ENCODE measurements at places on chromosomes 11 and 22.

- no peak for DNase-seq
Measured at GRCh38 chr11:70063121-70063520, 15.0 kb upstream of the ANO1 start.

DNA sequence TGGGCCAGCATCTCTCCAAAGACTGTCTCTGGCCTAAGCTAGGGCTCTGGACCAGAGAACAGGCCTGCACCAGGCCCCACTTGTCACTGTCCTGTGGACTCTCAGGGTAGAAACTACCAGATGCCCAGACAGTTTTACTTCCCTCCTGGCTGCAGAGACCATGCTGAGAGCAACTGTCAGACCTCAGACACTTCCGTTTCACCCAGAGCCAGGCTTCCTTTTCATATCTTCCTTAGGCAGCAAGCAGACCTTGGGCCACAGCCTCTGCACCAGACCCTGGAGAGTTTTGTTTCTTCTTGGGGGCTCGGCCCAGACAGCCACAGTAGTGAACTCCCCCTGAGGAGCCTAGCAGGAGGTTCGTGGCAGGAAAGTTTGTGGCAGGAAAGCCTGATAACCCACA is 12.1 kb upstream of the FCHSD2 start:
- DNase-seq, result peak; percentile 46

DNA sequence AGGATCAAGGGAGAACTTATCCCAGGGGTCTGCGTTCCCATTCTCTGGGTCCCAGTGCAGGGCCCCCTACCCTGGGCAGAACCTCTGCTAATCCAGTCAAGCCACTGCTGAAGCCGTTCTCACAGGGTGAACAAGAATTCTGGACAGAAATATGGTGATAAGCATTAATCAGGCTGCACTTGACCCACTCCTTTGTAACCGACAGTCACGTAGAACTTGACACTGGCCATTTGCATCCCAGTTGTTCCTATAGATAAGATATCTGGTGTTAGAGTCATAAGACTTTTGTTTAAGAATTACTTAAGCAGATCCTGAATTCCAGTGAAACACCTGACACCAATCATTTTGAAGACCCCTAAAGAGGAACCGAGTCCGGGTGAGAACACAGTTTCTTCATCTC is 107.5 kb upstream of the THY1 start:
- DNase-seq, result no peak

GRCh38 chr11:95655536-95655935 is 134.0 kb downstream of the FAM76B start:
- no peak for DNase-seq

DNA sequence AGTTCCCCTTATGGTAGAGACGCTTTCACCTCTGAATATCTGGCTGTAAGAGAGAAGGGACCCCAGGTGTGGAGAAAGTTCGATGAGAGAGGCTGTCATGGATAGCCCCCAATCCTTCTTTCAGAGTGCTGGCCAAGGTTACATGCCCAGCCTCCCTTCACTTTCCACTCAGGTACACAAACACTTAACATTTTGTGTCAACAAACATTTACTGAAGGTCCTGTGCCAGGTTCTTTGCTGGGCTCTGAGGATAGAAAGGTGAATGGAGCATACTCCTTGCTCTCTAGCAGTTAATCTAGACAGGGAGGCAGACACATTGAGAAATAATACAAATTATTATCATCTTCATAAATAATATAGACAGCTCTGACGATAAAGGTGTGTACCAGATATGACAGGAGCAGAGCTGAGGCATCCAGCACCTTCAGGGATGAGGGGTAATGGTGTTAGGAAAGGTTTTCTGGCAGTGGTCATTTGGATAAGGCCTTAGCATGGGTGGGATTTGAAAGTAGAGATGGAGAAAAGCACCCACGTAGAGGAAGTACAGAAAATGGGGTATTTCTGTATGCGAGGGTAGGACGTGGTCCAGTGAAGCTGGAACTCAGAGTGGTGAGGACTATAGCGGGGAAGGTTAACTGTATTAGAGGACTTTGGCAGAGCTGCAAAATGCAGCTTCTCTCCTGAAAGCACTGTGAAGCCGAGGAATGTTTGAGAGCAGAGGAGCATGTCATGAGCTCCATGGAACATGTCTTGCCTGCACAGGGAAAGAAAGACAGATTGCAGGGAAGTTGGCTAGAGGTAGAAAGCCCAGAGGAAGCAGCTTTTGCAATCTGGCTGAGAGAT is 19.6 kb downstream of the PPFIBP2 start:
- no peak for DNase-seq

- DNase-seq, result no peak
Measured at GRCh38 chr22:17941471-17942406, 82.6 kb downstream of the MICAL3 start.

GRCh38 chr22:42997582-42998090 is 17.3 kb downstream of the PACSIN2 start:
- DNase-seq, result no peak

GRCh38 chr22:49367041-49367697 is 460.5 kb downstream of the BRD1 start:
- no peak for DNase-seq

DNA sequence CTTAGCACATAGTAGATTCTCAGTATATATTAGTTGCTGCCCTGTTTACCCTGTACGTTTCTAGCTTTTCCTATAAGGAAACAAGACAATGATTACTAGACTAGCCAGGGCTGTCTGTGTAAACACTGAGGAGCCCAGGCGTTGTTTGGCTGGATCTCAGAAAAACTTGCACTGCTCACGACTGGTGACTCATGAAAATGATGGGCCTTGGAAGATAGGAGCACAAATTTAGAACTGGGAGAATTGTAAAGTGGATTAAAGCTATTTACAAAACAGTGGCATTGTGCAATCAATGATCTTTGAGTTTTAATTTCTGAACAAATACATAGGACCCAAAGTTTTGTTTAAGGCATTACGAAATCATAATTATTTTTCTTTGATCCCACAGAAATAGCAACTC is 276.9 kb downstream of the FAM76B start:
- DNase-seq, result no peak

GRCh38 chr11:57427727-57428082 is 784 bp upstream of the SLC43A3 start:
- no peak for DNase-seq

- DNase-seq, result no peak
Measured at GRCh38 chr22:48049116-48049515, 1286.7 kb downstream of the TBC1D22A start.

- no peak for DNase-seq
Measured at GRCh38 chr11:14930369-14930768, 38.3 kb upstream of the CYP2R1 start.

GRCh38 chr11:6628526-6628925 is 9.3 kb upstream of the TPP1 start:
- DNase-seq, result no peak

All from CD4-positive, alpha-beta T cell treated with Interleukin-17A for 1 hour (primary cell).